ENCODE measurements at places on chromosomes 2 and 18.

- DNase-seq, result no peak
Observed at GRCh38 chr2:14910654-14911053, 278.1 kb downstream of the LRATD1 start.

GRCh38 chr2:152036611-152037469 is 62.0 kb downstream of the CACNB4 start:
- no peak for DNase-seq

GRCh38 chr2:161425728-161426454 is 9.8 kb downstream of the TBR1 start:
- no peak for DNase-seq

DNA sequence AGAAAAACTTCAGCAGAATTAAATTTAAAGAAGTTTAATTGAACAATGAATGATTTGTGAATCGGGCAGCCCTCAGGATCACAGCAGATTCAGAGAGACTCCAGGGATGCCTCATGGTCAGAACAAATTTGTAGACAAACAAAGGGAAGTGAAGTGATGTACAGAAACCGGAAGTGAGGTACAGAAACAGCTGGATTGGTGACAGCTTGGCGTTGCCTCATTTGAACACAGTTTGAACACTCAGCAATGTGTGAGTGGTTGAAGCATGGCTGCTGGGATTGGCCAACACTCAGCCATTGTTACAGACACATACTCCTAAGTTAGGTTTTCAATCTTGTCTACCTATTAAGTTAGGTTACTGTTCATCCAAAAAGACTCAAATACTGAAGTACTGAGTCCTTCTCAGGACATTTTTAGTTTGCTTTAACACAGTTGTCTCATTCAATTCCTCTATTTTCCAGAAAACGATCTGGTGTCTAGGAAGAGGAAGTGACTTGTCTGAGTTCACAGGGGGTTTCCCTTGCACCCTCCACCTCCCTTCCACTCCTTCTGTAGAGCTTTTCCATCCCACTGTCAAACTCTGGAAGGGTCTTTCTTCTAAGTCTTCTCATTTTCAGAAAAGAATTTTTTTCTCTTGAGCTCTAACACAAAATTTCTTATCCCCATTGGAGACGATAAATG is 137.9 kb downstream of the SLC4A3 start:
- DNase-seq, result no peak

DNA sequence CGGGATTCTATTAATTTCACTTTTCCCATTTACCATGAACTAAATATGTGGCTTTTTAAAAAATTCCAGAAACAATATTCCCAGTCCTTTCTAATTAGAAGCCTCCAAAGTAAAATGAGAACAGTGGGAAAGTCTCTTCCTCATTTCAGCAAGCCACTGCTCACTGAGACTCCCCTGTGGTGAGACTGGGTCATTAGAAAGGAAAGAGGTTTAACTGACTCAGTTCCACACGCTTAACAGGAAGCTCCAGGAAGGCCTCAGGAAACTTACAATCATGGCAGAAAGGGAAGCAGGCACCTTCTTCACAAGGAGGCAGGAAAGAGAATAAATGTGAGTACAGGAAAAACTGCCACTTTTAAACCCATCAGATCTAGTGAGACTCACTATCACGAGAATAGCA is 258.9 kb upstream of the CHAC2 start:
- DNase-seq, result no peak

GRCh38 chr18:78993014-78993926 is 13.7 kb downstream of the SALL3 start:
- no peak for DNase-seq

- no peak for DNase-seq
Observed at GRCh38 chr2:158635961-158636601, 159.0 kb upstream of the DAPL1 start.

- no peak for DNase-seq
Observed at GRCh38 chr18:6204476-6204875, 210.2 kb downstream of the L3MBTL4 start.

DNA sequence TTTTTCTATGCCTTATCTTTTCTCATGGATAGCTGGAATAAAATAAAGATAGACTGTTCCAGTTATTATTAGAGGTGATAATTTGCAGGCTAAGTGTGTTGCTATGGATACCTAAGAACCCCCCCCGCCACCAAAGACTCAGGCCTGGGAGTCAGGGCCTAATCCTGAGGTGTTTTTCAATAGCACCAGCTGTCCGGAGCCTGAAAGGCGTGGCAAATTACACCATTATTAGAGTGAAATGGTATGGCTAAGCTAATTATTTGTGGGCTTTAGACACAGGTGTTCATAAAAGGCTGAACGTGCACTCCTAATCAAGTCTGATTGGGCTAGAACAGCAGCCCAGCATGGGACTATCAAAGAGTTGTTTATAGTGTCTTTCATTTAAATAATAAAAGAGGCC is 293.2 kb upstream of the DCC start:
- DNase-seq, result no peak

DNA sequence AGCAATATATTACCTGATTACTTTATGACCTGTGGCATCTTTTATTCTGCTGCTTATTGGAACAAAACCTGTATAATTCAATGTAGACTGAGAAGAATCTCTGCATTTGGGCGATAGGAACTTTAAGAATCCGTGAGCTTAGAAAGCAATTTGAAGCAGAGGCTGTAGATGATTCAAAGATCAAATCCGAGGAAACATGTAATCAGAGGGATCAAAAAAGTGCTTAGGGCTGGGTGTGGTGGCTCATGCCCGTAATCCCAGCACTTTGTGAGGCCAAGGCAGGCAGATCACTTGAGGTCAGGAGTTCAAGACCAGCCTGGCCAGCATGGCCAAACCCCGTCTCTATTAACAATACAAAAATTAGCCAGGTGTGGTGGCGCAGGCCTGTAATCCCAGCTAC is 198.4 kb downstream of the MTX2 start:
- DNase-seq, result no peak

DNA sequence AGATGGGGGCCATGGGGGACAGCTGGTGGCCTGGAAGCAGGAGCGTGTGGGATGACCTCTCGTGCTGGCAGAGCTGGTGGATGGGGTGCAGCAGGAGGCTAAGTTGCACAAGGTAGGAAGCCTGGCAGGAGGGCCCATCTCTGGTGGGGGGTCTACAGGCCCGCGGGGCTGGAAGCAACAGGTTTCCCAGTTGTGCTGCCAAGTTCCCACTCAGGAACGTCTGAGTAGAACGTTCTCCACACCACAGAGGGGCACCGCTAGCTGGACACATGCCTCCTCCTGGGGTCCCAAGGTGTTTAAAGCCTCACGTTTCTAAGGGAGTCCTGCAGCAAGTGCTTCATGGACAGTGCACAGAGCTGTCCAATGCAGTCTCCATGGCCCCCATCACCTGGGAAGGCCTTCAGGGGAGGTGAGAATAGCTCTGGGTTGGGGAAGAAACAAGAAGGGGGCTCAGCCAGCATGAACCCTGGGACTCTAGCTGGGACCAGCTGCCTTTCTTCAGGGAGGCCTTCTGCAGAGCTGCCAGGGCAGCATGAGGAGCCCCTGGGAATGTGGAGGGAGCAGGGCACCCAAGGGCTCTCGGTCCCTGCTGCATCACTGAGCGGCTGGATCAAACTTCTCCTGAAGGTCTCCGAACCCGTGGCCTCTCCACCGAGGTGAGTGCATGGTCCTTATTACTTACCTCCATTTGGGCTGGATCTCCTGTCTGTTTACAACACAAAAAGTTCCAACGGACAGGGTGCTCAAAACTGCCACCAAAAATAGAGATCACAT is 80.0 kb downstream of the TWIST2 start:
- DNase-seq, result no peak

GRCh38 chr2:181715033-181715630 is 34.8 kb upstream of the NEUROD1 start:
- peak; percentile 39 for DNase-seq

DNA sequence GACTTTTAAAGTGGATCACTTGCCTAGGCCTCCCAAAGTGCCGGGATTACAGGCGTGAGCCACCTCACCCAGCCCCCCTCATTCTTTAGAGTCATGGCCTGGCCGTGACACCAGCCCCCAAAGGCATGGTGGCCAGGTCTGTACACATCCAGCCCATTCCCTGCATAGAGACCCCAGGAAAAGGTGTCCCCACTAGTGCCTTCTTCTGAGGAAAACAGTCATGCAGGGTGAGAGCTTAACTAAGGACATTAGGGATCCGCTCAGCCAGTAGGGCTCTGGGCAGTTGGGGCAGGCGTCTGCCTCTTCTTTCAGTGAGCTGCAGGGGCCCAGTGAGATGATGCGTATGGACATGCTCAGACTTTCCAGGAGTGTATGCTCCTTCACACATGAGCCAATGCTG is 5.7 kb upstream of the AMER3 start:
- DNase-seq, result no peak

GRCh38 chr18:11308499-11308898 is 159.1 kb upstream of the PIEZO2 start:
- no peak for DNase-seq

DNA sequence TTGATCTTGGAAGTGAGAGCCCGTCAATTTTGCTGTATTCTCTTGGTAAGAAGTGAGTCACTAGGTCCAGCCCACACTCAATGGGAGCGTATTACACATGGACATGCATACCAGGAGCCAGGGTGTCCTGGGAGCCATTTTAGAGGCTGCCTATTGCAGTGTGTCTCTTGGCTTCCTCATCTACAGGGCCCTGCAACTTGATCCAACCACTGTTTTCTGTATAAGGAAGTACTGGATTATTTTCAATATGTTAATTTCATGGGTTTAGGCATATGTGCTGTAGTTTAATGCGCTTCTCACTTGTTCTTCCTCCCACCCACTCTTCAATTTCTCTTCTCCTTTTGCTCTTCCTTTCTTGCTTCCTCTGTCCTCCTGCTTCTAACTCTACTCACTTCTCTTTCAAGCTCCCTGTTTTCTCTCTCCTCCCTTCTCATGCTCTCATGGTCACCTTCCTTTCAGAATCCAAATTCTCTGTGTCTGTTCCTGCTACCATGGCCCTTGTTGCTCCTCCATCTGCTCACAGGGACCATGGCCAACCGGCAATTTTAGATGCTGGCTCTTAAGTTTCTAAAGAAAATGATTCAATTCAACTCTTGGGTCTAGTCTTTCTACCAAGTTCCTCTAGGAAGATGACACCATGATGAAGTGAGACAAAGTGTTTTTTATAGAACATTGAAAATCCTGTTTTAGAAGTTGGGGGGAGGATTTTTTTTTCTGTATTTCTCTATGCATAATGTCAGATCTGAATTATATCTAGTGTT is 152.0 kb upstream of the ZEB2 start:
- no peak for DNase-seq

- no peak for DNase-seq
Observed at GRCh38 chr2:118580107-118580506, 267.3 kb downstream of the EN1 start.

DNA sequence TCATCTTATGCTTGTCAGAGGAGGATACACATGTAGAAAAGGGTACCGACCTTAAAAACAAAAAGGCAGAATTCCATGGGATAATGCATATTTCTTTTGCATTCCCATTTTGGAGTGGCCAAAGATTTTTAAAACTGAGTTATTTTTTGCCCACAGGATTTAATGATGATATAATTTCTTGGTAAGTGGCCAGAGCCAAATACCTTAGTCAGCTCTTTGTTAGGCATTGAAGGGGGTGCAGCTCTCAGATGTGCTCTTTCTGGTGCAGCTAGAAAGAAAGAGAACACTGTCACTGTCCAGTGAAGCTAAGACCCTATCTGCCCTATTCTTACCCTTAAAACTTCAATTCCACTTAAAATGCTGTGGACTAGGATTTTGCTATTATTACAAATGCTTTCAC is 10.8 kb downstream of the COQ10B start:
- DNase-seq, result no peak

DNA sequence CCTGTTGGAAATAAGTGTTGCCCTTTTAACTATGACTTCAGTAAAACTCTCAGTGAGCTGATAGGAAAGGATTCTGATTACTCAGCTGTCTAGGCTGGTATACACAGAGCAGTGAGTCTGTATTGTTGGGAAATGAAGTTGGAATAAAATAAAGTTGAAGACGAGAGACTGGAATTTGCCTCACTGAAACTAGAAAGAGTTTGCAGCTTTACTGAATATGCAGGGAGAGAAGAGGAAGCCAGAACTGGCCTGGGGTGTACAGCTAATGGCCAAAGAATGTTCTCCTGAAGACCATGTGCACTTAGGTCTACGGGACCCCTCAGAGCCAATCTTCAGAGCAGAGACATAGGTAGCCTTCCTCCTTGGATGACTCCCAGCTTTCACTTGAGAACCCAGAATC is 26.5 kb downstream of the EIF4E2 start:
- DNase-seq, result no peak

DNA sequence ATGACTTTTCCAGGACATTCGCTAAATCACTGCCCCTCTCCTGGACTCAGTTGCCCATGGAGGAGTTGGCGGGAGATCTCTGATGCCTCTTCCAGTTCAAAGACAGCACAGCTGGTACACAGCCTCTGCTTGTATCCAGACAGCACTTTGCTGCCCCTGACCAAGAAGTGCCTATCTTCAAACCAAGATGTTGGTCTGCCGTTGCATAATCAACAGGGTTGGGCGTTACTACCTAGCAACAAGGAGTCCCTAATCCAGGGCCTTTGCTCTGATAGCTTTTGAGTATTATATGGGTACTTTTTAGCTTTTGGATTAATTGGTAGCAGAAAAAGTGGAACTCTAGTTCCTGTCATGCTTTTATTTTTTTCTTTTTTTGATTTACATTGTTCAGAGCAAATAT is 166.6 kb downstream of the FAM210A start:
- DNase-seq, result no peak

- DNase-seq, result no peak
Observed at GRCh38 chr2:224850081-224850480, 133.9 kb upstream of the CCDC195 start.

DNA sequence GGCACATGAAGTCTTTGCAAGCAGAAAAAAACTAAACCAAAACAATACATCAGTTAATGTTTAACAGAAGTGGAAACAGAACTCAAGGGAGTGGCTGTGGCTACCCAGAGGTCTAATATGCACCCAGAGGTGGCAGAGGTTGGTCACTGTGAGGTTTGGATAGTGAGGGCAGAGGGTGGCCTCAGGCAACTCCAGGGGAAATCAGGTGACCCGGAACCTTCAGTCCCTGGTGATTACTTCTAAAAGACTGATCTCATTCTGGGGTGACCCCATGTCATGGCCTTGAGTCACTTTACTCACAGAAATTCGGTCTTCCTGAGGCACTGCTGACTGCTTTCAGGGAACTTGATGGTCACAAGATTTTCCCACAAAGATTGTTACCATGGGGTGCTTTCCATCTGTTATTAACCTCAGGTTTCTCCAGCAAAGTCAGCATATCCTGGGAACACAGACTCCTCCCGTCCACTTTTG is 99.4 kb downstream of the TMEM17 start:
- no peak for DNase-seq

DNA sequence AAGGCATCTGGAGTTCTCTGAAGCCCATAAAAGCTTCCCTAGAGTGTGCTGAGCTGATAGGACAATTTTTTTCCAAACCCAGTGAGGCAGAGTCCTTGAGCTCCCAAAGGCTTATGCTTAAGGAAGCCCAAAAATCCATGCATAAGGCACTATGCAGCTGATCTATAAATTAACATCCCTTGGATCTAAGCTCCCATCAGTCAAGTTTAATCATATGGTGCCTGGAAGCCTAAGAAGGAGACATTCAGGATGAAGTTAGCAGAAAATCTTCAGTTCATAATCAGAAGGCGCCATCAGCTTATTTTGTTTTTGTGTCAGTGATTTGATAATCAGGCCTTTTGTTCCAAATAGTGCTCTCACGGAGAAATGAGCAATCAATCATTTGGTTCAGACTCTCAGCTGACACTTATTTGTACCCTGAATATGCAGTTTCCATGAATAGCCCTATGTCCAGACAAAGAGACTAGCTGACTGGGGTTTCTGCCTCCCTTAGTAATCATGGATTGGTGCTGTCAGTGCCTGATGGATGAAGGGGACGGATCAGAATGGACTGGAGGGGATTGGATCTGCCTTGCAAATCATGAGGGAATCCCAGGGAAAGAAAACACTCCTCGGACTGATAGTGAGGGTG is 464.8 kb upstream of the RGPD4 start:
- no peak for DNase-seq

GRCh38 chr18:25176518-25177042 is 175.4 kb downstream of the ZNF521 start:
- DNase-seq, result no peak

All from stimulated activated CD8-positive, alpha-beta memory T cell treated with anti-CD3 and anti-CD28 coated beads, Interleukin-4, amount 100 ng/mL, for 1 hour (primary cell).